ENCODE measurements at places on chromosomes 2 and 18.

- DNase-seq, result no peak
Observed at GRCh38 chr2:79368116-79368630, 144.7 kb upstream of the CTNNA2 start.

DNA sequence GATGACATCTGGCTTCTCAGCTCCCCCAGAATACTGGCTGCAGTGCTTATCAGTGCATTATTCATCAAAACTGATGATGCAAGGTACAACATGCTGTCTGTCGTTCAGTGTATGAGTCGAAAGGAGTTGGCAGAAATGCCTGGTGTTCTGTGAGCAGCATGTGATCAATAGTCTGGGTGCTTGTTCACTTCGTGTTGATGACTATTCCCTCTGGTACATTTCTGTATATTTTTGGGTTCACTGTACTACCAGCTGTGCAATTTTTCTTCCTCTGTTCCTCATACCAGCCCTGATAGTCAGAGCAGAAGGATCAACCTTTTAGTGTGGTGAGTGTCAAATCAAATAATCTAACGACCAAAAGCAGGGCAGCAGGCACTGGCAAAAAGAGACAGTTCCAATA lies 59.0 kb upstream of the KLHL14 start:
- DNase-seq, result no peak

DNA sequence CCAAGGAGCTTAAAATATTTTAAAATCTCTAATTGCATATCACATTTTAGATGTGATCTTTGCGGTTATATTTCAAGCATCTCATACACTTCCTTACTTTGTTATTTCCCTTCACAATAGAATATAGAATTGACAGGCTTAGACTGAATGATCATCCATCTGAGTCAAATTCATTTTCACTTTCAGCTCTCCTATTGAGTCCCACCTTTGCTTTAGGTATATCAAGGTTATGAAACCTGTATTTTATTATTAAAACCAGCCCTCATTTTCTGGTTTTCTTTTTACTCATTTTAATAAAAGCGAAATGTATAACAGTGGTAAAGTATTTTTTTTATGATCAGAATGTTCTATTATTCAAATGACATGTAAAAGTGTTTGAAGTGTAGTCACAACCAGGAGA lies 162.9 kb upstream of the KYNU start:
- no peak for DNase-seq

GRCh38 chr2:58268685-58269084 lies 27.6 kb upstream of the FANCL start:
- no peak for DNase-seq

GRCh38 chr2:32865399-32866068 lies 81.2 kb upstream of the LTBP1 start:
- no peak for DNase-seq

DNA sequence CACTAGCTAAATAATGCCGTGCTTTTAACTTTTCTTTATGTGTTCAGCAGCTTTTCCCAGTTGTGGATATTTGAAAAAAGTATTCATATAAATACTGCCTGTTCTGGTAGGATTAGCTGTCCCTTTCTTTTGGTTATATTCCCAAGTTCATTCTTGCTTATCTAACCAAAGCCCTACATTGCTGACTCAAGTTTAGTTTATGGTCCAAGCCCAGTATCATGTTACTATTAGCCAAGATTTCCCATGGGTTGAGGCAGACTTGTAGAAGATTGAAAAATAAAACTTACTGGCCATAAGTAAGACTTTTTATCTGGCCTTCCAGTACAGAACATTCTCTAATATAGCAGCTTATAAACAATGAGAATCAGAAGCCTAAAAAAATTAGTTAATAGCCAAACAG lies 49.7 kb upstream of the NFE2L2 start:
- DNase-seq, result peak; percentile 48

- DNase-seq, result peak; percentile 90
Observed at GRCh38 chr2:9554921-9555296, 721 bp downstream of the ADAM17 start.

- peak; percentile 34 for DNase-seq
Observed at GRCh38 chr2:24493713-24494112, 2.7 kb downstream of the NCOA1 start.

DNA sequence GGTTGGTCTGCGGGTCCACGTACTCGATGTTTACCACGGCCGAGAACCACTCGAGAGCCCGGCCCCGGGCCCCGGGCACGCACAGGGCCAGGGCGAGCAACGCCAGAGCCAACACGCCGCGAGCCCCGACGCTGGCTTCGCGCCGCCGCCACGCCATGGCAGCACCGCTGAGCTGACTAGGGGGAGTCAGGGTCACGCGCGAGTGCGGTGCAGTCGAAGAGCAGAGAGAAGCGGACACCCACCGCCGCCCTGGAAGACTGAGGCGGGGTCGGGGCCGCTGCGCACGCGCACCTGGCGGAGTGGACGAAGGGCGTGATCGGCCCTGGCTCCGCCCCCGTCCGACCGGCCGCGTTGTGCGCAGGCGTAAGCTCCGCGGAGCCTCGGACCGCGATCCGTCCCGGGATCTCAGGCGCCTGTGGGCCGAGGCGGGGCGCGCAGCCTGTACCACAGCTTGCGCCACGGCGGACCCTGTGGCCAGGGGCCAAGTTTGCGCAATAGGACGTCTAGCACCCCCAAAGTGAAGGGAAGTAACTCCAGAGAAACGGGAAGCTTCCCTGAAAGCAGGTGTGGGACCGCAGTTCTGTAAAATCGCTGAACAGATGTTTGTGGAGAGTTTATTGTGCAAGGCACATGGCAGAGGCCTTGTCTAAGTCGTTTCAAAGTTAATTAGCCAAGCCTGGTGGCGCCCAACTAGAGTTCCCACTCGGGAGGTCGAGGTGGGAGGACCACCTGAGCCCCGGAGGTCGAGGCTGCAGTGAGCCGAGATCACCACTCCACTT lies at the start of gene RNF149:
Gene RNF149 (minus strand): TSS at position 270 of the 779 bp plus-strand sequence. CDS start 113 bp downstream, at position 157.
- peak; percentile 94 for DNase-seq

DNA sequence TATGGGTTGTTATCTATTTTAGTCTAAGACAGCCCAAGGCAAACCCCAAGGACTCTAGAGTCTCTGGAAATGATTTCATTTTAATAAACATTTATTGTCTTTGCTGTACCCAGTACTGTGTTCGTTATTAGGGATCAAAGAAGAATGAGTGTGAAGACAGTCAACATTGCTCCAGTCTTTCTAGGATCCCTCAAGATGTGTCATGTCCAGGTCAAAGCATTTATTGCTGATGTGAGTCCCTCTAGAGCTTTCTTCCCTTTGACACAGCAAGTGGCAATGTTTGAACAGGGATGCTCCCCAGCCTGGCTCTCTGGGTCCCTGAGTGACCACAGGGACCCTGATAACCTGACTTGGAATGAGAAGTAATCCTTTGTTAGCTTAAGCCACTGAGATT lies 123.1 kb upstream of the STK17B start:
- DNase-seq, result no peak

- no peak for DNase-seq
Observed at GRCh38 chr2:85503168-85503850, 35.7 kb upstream of the MAT2A start.

- DNase-seq, result no peak
Observed at GRCh38 chr2:145431181-145431951, 911.4 kb upstream of the ZEB2 start.

- DNase-seq, result peak; percentile 92
Observed at GRCh38 chr2:237190966-237191713, 105.5 kb downstream of the COPS8 start.

DNA sequence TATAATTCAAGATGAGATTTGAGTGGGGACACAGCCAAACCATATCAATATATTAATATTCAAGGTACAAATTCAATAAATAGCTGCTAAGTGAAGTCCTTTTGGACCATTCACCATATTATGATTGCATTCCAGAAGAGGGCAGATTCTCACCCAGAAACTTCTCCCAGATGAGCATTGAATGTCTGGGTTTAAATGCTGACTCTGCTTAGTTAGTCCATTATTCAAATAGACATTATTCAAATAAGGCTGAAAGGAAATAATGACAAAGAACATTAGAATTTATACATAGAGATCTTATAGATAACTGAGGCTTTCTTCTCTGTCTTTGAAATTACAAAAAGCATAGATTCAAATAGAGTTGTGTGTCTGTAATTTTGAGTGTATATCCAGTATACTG lies 579.4 kb upstream of the SLC8A1 start:
- no peak for DNase-seq

DNA sequence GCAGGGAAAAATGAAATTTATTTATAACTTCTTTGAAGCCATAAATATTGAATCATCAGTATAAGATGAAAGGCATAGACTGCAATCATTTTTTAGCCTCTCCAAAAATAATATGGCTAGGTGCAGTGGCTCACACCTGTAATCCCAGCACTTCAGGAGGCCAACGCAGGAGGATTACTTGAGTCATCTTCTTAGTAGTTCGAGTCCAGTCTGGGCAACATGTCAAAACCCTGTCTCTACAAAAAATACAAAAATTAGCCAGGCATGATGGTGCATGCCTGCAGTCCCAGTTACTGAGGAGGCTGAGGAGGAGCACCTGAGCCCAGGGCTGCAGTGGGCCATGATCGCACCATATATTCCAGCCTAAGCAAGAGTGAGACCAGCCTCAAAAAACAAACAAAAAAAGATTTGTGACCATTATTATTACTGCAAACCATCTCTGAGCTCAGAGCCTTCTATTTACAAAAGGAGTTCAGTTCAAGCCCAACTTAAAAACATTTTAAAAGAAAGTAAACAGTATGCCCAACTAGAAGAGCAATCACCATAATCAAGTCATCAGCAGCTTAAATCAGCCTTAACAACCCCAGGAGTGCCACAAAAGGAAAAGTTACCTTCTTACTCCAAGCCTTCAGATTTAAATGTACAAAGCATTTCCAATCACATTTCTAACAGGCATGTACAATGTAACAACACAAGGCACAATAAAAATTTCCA lies 37.5 kb downstream of the KCNG3 start:
- no peak for DNase-seq

- no peak for DNase-seq
Observed at GRCh38 chr2:98324181-98324580, 22.1 kb upstream of the CNGA3 start.

DNA sequence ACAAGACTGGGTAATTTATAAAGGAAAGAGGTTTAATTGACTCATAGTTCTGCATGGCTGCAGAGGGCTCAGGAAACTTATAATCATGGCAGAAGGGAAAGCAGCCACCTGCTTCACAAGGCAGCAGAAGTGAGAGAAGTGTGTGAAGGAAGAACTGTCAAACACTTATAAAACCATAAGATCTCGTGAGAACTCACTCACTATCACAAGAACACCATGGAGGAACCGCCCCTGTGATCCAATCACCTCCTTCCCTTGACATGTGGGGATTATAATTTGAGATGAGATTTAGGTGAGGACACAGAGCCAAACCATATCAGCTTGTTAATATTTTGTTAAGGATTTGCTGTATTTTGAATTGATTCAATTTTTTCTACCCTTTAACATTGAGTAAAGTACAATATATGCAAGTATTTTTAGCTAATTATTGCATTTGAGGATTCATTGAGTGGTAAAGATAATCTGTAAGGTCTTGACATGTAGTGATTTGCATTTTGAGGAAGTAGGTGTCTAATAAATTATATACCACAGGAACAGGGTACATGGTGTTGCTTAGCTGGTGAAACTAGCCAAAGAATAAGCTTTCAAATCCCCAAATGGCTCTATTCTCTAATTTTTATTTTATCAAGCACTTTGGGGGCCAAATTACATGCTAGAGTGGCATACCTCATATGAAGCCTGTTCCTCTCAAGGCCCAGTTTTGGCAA lies 3.9 kb upstream of the C2orf69 start:
- no peak for DNase-seq

DNA sequence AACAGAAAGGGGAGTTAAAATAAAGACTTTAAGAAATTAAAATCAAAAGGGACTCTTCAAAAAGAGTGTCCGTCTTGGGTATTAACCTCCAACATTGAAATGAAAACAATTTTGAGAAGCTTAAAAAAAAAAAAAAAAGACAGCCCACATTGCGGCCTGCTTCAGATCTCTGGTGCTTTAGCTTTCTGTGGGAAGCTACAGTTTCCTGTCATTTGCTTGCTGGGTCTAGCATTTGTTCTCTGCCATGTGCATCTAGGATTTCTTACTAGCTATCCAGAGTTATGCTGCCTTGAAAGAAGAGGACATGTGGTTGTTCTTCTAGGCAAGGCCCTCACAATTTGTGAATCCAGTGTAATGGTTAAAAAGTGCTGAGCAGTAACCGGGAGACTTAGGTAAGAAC lies 375.3 kb downstream of the SLC4A3 start:
- DNase-seq, result no peak

All from umbilical cord (tissue), 2 donors.